ENCODE measurements at places on chromosomes 3 and 15. TPM values are rescaled to one million over a fixed set of nuclear protein-coding genes. Genes with fewer than 3 reads are reported as not detected.

Gene MINAR1
- 0.30 TPM for total RNA-seq

Gene CFAP100
- not detected for total RNA-seq

Gene HYKK
- total RNA-seq, result 7.1 TPM

Gene GABRR3
- total RNA-seq, result not detected

Gene KNG1
- not detected for total RNA-seq

Gene RLBP1
- total RNA-seq, result not detected

Gene PP2D1
- total RNA-seq, result not detected

Gene SERPINI2
- not detected for total RNA-seq

Gene HIGD2B
- not detected for total RNA-seq

Gene MME
- not detected for total RNA-seq

Gene GASK1A
- total RNA-seq, result not detected

Gene DGKG
- total RNA-seq, result 8.1 TPM

Gene CCDC9B
- total RNA-seq, result 25.1 TPM

Gene IL20RB
- total RNA-seq, result 0.77 TPM

Gene ANKUB1
- not detected for total RNA-seq

Gene TRPM7
- 23.7 TPM for total RNA-seq

Gene HPS3
- total RNA-seq, result 28.8 TPM

Gene TEX9
- 4.7 TPM for total RNA-seq

Gene PRR20G
- total RNA-seq, result 1.6 TPM

Gene MEX3B
- 4.2 TPM for total RNA-seq

Gene NDN
- total RNA-seq, result not detected

Gene ST3GAL6
- 1.2 TPM for total RNA-seq

Gene GALK2
- total RNA-seq, result 21.7 TPM

Gene ROPN1
- not detected for total RNA-seq

Gene TIMP4
- 11.9 TPM for total RNA-seq

Gene DPPA2
- total RNA-seq, result not detected

Gene STAB1
- 0.16 TPM for total RNA-seq

Gene TGM4
- 0.07 TPM for total RNA-seq
